ENCODE measurements at places on chromosomes 1 and 21.

- DNase-seq: no peak
Measured at GRCh38 chr1:234348964-234349363, 24.3 kb upstream of the COA6 start.

DNA sequence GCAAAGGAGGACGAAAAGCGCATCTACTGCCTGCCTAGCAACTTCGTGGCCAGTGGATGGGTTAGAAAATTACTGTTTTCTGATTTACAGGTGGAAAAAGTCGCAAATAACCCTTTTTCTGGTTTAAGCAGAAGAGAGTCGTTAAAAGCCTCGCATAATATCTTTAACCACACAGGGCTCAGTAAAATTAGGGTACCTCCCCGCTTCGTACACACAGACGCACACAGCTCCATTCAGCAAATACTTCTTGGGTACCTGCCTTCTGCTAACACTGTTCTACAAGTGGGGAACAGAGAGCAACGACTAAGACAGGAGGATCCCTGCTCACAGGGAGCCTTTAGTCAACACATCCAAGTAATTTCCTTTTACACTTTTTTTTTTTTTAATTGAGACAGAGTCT, 704 bp downstream of the ALG6 start:
- DNase-seq: no peak

DNA sequence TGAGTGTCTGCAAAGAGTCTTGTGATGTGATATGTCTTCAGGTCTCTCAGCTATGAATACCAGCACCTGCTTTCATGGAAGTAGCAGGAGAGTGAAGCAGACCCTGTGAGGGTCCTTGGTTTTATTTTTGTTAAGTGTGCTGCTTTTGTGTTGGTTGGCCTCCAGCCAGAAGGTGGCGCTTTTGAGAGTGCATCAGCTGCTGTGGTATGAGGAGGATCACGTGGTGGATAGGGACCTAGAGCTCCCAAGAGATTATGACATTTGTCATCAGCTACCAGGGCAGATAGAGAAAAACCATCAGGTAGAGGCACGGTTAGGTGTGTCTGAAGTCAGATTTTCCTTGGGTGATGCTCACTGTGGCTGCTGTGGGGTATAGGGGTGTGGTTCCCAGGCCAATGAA, 1232.1 kb downstream of the MRPL39 start:
- DNase-seq: no peak

DNA sequence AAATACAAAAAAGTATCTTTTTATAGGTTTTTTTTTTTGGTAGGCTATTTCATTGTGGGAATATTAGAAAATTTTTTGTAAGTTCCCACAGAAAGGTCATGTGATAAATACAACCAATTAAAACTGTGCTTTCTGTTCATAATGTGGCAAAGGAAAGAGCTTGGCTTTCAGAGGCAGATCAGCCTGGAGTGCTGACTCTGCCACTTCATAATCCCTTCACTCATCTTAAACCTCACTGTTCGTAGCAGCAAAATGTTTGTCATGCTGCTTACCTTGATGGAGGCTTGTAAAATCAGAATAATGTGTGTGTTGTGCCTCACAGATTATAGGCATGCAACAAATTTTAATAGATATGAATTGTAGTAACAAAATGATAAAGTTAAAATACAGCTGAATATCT, 176.8 kb downstream of the ZP4 start:
- no peak for DNase-seq

- DNase-seq: peak; percentile 36
Measured at GRCh38 chr1:234272656-234273312, 100.5 kb upstream of the COA6 start.

DNA sequence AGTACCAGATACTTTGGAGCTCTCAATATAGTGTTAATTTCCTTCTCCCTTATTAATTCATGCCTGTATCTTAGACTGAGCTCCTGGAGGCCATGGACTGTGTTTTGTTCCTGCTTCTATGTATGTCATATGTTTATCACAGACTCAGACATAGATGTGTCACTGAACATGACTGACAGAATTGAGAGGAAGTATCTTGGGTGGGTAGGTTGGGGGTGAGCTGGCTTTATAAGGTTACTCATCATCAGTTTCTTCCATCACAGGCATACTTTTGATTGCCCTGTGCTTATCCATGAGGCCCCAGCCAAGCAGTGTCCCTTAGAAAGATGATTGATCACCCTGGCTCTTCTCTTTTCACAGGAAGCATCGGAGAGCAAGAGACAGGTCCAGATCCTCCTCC, 5.6 kb upstream of the SH3D21 start:
- DNase-seq: no peak

GRCh38 chr1:240942901-240943300, 330.9 kb upstream of the GREM2 start:
- no peak for DNase-seq

GRCh38 chr1:207084701-207085180, 3.9 kb upstream of the C4BPB start:
- peak; percentile 11 for DNase-seq

- peak; percentile 50 for DNase-seq
Measured at GRCh38 chr1:60059468-60059867, 14.1 kb downstream of the C1orf87 start.

DNA sequence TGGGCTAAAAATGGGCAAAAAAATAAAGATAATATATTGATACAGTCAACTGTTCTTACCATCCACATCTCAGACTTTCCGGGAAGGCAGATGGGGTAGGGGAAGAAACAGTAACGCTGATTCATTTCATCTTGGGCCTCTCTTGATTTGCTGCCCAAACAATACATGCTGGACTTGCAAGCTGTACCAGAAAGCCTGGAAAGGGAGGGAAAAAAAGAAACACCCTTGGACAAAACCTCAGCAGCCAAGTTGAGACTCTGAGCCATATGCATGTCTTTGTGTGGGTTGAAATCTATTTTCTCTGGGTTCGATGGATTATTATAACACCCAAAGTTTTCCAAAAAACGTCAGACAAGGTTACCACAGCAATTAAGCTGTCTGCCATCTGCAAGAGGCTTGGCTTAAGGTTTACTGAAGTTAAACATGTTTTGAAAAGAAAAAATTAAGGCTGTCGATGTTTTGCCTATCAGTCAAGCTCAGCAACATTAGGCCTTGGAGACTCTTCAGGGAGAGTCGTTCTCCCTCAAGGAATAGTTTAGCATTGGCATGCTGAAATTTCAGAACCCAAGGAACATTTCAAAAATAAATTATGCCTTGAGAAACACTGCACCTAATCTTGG, 71.2 kb downstream of the PSMG1 start:
- DNase-seq: no peak

GRCh38 chr1:188670837-188671236, 1806.8 kb downstream of the BRINP3 start:
- no peak for DNase-seq

DNA sequence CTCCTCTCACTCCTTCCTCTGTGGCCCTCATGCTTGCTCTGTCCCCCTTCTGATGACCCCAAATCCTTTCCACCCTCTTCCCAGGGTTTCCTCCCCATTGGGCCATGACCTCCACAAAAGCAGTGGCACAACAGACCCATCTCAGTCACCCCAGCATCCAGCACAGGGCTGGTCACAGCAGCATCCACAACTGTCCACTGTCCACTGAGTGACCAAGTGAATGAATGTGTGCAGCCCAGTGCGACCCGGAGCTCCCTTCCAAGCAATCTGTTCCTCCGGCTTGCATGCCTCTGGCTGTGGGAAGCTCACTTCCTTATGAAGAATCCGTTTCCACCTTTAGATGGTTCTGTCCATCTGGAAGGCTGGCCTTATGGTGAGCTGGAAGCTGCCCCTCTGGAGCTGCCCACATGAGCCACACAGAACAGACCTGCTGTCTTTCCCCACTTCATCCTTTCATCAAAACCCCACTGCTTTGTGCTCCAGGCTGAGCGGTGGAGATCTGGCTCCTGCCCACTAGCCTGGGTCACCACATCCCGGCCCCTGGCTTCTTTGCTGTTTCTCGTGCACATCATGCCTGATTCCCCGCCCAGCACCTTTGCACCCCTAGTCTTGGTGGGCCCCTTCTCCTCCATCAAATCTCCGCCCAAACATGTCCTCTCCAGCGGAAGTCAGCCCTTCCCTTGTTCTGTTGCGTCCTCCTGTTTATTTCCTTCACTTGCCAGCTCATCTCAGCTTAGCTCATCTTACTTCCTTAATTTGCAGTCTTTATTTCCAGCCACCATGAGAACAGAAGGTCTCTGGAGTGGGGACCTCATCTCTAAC, 56.4 kb downstream of the EDN2 start:
- DNase-seq: no peak

GRCh38 chr1:235722858-235723257, 73.3 kb upstream of the GNG4 start:
- DNase-seq: no peak

DNA sequence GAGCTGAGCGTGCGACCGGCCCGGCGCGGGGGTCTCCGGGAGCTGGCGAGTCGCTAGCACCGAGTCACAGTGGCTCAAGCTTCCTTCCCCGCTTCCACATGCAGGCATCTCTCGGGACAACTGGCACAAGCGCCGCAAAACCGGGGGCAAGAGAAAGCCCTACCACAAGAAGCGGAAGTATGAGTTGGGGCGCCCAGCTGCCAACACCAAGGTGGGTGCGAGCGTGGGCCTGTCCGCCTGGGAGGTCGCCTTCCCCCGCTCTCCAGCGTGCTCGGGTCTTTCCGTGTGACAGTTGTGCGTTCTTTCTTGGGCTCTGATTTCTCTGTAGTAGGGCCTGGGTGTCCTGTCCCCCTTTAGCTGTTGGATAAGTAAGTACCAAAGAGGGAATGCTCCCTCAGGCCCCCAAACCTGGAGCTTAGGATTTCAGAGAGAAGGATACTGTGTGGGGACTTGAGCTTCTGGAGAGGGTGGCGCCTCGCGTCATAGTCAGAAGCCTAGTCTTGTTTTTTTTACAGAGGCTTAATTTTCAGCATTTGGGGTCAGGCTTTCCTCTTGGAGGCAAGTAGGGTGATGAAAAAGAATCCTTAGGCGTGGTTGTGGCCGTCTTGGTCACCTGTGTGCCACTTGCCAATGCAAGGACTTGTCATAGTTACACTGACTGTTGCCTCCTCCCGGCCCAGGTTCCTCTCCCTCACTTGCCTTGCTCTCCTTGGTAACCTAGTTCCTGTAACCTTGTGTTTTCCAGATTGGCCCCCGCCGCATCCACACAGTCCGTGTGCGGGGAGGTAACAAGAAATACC, 790 bp downstream of the RPS8 start:
- DNase-seq: no peak

GRCh38 chr1:227944090-227944930, 3.4 kb downstream of the WNT9A start:
- DNase-seq: no peak

DNA sequence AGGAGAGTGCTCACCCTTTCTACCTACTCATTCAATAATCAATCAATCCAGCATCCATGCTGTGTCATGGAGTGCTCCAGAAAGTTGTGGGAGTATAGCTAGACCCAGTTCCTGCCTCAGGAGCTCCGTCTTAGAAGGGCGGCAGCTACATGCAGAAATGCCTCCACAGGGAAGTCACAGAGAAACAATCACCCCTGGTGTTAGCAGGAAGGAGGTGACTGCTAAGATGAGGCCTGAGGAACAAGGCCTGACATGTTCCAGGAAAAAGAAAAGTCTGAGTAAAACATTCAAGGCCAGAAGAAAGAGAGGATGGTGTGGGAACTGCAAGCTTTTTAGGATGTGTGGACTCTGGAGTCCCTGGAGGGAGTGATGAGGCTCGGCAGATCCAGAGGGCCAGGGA, 142.5 kb upstream of the MAGI3 start:
- DNase-seq: no peak

DNA sequence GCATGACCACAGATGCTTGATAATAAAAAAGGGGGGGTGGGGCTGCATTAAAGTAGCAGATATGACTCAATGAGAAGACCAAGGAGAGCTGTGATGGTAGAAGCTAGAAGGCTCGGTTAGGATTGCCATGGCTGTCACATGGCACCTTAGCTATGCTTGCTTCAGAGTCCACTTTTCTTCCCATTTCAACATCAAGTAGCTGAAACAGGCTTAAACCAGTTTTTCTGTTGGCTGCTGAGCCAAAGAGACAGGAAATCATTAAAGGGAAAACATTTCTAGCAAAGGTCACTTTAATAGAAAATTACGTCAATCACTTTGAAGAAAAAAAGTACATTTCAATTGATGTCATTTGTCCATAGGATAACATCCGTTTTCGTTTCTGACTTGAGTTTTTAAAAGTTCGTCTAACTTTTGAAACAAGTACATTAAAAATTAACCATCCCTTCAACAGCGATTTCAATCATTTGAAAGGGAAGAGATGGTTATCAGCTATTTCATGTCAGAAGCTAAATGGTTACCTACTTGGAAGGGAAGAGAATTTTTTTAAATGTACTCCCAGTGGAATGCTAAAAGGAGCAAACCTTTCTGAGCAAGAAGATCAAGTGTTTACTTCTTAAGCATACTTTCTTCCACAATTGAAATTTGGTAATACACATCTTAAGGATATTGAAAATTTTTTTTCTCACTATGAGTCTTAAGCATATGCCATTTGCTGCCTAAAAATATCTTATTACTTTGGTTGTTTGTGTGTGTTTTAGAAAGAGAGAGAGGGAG, 488.1 kb upstream of the PRMT6 start:
- no peak for DNase-seq

DNA sequence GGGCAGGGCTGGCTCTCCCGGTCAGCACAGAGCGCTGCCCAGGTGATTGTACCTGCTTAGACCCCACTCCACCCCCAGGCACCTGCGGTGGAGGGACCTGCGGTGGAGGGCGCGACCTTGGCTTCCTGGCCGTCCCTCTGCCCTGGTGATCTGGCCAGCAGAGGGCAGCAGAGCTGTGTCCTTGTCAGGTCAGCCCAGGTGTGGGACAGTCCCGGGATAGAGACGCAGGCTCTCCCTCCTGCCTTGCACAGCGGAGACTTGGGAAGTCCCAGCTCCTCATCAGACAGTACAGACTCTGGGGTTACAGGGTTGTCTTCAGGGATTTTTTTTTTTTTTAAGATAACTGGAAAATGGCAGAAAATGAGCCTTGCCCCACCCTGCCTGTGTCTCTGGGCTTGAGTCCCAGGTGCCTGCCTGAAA, 10.0 kb downstream of the SLX9 start:
- no peak for DNase-seq

- DNase-seq: no peak
Measured at GRCh38 chr1:43271186-43272118, 1.7 kb downstream of the TMEM125 start.

GRCh38 chr1:58782178-58783089, 1.4 kb downstream of the JUN start:
- peak; percentile 33 for DNase-seq

- no peak for DNase-seq
Measured at GRCh38 chr1:44790968-44791801, 3.2 kb upstream of the BEST4 start.

DNA sequence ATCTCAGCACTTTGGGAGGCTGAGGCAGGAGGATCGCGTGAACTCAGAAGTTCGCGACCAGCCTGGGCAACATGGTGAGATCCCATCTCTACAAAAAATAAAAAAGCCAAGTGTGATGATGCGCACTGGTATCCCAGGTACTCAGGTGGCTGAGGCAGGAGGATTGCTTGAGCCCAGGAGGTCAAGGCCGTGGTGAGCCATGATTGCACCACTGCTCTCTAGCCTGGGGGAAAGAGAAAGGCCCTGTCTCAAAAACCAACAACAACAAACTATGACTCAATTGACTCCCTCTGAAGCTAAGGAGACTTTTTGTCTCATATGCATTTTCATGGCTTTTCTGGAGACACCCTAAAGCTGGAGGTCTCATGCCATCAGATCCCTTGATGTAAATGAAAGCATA, 118.8 kb downstream of the CCDC185 start:
- DNase-seq: no peak

- DNase-seq: no peak
Measured at GRCh38 chr1:40385437-40386358, 12.2 kb downstream of the SMAP2 start.

All from NCI-H446 treated with DMSO at 0.1 percent for 48 hours (cell line).